ENCODE measurements at places on chromosomes 1 and 21. TPM values are rescaled to one million over a fixed set of nuclear protein-coding genes. Genes with fewer than 3 reads are reported as not detected.

The P3R3URF gene
- total RNA-seq, result not detected

The C1orf87 gene
- total RNA-seq, result not detected

The NPL gene
- total RNA-seq, result 25.6 TPM

DNA sequence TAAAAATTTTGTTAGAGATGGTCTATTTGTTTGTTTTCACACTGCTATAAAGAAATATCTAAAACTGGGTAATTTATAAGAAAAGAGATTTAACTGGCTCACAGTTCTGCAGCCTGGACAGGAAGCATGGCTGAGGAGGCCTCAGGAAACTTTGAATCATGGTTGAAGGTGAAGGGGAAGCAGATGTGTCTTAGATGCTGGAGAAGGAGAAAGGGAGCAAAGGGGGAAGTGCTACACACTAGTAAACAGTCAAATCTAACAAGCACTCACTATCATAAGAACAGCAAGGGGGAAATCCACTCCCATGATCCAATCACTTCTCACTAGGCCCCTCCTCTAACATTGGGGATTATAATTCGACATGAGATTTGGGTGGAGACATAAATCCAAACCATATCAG, 76.8 kb upstream of the COL24A1 start:
- no peak for DNase-seq

DNA sequence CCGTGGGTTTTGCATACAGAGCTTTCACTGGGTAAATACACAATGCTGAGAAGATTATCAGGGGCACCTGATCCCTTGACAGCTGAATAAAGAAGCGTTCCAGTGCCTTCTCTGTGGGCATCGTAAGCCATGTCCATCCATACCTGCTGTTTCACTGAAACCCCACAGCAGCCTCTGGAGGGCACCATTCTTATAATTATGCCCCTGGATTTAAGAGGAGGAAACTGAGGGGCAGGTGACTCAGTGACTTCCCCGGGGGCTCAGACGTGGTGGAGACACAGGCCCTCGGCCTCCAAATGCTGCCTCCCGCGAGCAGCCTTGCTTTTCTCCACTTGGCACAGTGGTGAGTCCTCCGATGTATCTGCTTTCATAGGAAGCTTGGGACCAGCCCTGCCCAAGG, 56.7 kb downstream of the B3GALT5 start:
- peak; percentile 23 for DNase-seq

- DNase-seq, result no peak
Observed at GRCh38 chr1:49339043-49339442, 562.4 kb upstream of the BEND5 start.

- no peak for DNase-seq
Observed at GRCh38 chr1:13687151-13687715, 12.8 kb upstream of the PRDM2 start.

All from ureter (tissue), 1 donor.